ENCODE measurements at places on chromosomes 11 and 22.

GRCh38 chr22:50529897-50530579 lies at the start of gene TYMP:
TSS of gene TYMP (minus strand) at chr22:50530012. CDS start at chr22:50529709, 303 bp downstream.
- DNase-seq, result peak; percentile 60

- no peak for DNase-seq
Observed at GRCh38 chr11:130467116-130467900, 18.9 kb downstream of the ADAMTS15 start.

GRCh38 chr11:47461876-47462275 lies 12.9 kb upstream of the RAPSN start:
- DNase-seq, result no peak

- DNase-seq, result no peak
Observed at GRCh38 chr11:128095466-128095981, 491.8 kb downstream of the ETS1 start.

DNA sequence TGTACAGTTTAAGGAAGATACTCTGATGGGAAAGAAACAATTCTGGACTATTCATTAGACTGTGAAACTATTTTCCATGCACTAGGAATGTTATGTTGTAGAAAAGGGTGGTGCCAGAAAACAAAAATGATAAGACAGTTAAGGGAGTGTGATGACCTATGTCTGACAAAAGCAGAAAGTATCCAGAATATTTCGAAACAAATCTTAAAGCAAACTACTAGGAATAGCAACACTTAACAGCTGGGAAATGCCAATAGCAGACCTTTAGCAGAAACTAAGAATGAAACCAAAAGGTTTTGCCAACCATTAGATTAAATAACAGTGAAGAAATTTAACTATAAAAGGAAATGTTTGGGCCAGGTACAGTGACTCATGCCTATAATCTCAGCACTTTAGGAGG lies 3.3 kb upstream of the ARHGAP20 start:
- DNase-seq, result no peak

- no peak for DNase-seq
Observed at GRCh38 chr11:21707116-21707739, 485.7 kb upstream of the ANO5 start.

DNA sequence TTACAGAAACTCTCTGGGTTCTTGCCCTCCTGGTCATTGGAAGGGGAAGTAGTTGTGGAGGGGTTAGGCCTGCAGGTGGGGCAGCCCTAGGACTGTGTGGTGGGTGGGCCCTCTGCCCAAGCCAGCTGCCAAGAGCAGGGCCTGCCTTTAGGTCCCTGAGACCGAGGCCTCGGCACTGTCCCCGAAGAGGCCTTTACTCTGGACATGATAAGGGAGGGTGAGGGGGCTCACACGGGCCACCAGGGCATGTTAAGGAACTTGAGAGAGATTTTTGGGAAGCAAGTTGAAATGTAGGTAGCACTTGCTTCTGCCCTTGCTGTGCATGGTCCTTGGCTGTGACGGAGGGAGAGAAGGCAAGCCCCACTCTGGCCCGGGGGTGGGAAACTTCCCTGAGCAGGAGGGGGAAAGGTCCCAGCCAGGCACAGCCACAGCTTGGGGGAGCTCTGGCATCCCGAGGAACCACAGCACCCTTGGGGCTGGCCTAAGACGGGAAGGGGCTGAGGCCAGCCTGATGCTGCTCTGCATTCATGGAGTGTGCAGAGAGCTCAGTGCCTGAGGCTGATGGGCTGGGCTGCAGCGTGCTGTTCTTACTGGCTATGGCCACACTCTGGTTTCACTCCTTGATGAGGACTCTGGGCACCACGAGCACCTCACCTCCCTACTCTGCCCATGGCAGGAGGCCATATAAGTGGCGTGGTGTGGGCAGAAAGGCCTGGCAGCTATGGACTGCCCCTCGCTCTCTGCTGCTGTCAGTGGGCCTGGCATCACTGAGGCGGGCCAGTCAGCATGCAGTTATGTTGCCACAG lies 7.8 kb upstream of the RANBP1 start:
- no peak for DNase-seq

DNA sequence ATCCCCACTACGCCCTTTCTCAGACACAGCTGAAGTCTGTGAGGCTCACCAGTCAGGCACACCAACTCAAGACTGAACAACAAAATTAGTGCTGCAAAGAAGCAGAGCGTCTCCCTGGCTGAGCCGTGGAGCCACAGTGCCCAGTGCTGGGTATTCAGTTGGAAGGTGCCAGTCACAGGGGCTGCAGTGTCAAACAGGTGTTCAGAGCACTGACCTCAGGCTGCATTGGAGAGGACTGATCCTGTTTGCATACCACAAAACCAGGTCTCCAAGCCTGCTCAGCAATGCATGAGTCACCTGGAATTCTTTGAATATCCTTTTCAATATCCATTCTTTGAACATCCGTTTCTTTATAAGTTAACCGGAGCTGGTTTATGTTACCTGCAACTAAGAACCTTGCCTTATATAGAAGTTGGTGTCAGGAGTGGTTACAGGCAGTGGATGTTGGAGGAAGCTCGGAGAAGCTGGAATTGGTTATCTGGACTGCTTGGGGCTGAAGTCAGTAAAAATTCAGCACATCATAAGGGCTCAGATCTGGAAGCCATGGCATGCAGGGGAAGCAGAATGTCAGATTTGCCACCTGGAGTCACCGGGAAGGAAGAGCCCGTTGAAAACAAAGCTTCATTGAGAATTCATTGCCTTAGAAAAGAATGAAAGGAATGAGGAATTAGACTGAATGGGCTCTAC lies 30.3 kb downstream of the PDGFB start:
- DNase-seq, result no peak

DNA sequence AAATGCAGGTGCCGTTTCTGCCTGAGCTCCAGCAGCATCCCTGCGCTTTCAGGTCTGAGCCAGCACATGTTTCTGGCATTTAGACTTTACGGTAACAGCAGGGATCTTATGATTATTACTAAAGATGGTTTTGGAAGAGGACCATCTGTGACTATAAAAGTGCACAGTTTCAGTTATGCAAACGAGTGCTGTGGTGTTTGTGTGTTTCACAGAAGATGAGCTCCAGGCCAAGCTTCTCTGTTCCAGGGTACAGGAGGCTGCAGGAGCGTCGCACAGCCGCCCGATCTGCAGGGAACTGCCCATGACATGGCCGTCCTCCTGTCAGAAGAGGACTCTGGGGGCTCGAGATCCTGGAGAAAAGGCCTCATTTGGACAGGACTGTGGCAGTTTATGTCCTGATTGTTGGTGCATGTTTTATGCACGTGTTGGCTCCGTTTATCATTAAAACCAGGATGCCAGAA lies 297.3 kb downstream of the TBC1D22A start:
- DNase-seq, result no peak
